ENCODE measurements at places on chromosomes 4 and X. TPM values are rescaled to one million over a fixed set of nuclear protein-coding genes. Genes with fewer than 3 reads are reported as not detected.

The EXOC1L gene
- not detected for total RNA-seq

The IDUA gene
- total RNA-seq = 10.2 TPM

The ATP1B4 gene
- total RNA-seq = 0.90 TPM

- H3K4me1 ChIP-seq = no peaks in the 10 kb centered on the region
- H3K27me3 ChIP-seq = no peaks in the 10 kb centered on the region
- no peak overlapping the region for H3K4me3 ChIP-seq
- H3K36me3 ChIP-seq = peaks cover 9% of the 10 kb centered on the region
- H3K27ac ChIP-seq = peak overlapping the region; percentile 71
- DNase-seq = no peak
Measured at GRCh38 chr4:148060264-148061140, 328.6 kb downstream of the ARHGAP10 start.

DNA sequence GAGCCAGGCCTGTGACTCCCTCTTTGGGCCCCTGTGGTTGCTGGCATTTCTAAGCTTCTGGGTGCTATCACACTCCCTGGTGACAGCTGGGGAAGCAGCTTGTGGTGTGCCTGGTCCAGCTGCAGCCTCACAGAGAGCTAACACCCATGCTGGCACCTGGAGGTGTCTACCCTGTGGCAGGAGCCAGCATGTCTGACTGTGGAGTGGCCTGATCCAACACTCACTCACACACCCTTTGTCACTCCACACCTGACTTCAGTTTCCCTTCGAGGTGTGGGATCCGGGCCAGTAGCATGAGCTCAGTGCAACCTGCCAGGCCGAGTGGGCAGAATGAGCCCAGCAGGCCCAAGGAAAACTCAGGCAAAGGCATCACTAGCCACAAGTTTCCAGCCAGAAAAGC lies 67.5 kb downstream of the TECRL start:
- H3K27me3 ChIP-seq = no peaks in the 10 kb centered on the region
- DNase-seq = peak; percentile 62
- no peak overlapping the region for H3K4me3 ChIP-seq
- H3K4me1 ChIP-seq = peaks cover 16% of the 10 kb centered on the region

GRCh38 chr4:11843927-11844326 lies 415.2 kb upstream of the HS3ST1 start:
- no peaks in the 10 kb centered on the region for H3K27me3 ChIP-seq
- no peak for DNase-seq
- H3K4me1 ChIP-seq = no peaks in the 10 kb centered on the region
- no peaks in the 10 kb centered on the region for H3K36me3 ChIP-seq

GRCh38 chr4:185396724-185397385 lies at the start of gene ANKRD37:
TSS of gene ANKRD37 (plus strand) at chr4:185396841. CDS start at chr4:185396924, 83 bp downstream.
- peaks cover 43% of the 10 kb centered on the region for H3K4me1 ChIP-seq
- H3K36me3 ChIP-seq = peaks cover 16% of the 10 kb centered on the region
- peak within 1 kb of the TSS; percentile 100 for H3K27ac ChIP-seq
- DNase-seq = peak; percentile 66
- H3K27me3 ChIP-seq = no peaks in the 10 kb centered on the region

All from right atrium auricular region (tissue), 2 donors.